H1 (cell line): ENCODE measurements at places on chromosomes 5 and 9. TPM values are rescaled to one million over a fixed set of nuclear protein-coding genes. Genes with fewer than 3 reads are reported as not detected.

The SPINK4 gene
- not detected in 2 replicates for total RNA-seq

The SLC46A2 gene
- total RNA-seq: not detected in 2 replicates

The FKBP15 gene
- 13.8 and 13.9 TPM in 2 replicates for total RNA-seq

The ARID3C gene
- not detected in 2 replicates for total RNA-seq

The LRRC19 gene
- not detected in 2 replicates for total RNA-seq

The ANKRD33B gene
- total RNA-seq: 20.5 and 20.6 TPM in 2 replicates

The GALNT12 gene
- 17.5 and 19.6 TPM in 2 replicates for total RNA-seq

DNA sequence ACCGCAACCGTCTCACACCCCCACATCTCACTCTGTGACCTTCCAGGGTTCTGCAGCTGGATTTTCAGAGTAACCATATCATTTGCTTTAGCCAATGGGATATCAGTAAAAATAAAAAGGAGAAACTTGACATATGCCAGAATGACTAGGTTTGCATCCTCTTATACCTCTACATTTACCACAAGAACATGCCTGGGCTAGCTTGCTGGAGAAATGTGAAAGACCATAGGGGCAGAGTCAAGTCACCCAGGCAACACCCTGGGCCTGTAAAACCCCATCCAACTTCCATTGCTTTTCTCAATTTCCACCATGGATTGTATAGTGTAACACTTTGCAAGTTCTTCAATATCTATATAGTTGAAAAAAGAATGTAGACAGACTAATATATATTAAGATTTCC, 731.1 kb downstream of the PTPRD start:
- no peak for DNase-seq

DNA sequence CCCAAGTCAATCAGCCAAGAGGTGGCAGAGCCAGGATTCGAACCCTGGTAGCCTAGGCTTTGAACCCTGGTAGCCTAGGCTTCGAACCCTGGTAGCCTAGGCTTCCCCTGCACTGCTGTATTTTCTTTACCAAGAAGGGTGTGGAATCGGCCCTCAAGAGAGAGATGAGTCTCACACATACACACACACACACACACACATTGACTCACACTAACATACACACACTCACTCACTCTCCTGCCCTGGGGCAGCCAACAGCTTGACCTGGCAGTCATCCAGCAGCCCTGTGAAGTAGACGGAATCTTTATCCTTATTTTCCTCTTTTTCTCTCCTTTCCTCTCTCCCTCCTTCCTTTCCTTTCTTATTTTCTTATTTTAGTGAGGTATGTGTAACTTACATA, 55.4 kb upstream of the RPL26L1 start:
- no peak for DNase-seq

DNA sequence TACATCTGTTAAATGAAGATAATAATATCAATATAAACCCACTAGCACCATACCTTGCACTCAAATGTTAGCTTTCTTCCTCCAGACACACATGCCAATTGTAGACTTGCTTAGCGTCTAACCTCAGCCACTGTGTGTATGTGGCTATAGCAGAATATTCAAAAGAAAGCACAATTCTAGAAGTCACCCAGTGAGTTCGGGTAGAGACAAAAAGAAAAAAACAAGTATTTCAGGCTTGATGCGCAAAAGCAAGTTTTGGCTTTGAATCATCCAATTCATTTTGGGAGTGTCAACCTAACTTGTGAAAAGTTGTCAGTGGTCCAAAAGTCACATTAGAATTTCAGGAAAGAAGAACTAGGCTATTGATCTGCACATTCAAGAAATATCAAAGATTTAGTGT, 167.4 kb downstream of the PRELID2 start:
- no peak for DNase-seq

DNA sequence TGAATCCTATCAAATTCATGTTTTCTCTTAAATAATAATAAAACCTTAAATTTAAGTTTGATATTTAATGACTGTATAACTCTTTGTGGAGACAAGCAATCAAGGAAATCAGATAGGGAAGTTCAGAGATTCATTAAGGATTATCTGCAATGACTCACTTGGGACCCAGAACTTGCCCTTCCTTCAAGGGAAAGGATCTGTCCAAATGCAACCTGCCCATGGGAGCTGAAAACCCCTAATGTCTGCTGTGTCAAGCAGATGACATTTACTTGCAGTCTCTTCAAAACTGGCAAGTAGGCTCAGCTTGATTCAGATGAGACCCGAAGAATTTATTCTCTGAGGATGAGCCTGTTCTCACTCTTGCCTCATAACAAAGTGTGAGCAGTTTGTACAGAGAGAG, 1577.6 kb downstream of the EFNA5 start:
- DNase-seq: no peak

DNA sequence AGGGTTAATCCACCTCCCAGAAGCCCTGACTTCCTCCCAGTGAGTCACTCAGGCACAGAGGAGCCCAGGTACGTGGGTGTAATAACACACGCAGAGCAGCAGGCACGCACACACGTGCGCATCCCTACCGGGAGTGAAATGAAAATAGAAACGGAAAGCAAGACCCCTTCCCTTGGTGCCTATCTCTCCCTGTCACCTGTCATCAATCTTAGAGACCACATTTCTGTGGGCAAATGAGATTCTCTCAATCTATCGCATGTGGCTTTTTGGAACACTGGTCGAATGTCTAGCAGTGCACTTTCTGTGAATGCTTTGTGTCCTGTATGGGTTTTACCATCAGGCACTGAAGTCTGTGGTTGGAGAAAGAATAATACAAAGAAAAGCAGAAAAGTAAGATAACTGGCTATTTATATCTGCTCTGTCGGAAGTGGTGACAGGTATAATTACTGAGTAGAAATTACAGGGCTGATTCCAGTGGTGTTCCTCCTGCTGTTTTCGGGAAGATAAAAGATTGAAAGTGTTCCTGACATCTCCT, 137.7 kb upstream of the GRIA1 start:
- no peak for DNase-seq

DNA sequence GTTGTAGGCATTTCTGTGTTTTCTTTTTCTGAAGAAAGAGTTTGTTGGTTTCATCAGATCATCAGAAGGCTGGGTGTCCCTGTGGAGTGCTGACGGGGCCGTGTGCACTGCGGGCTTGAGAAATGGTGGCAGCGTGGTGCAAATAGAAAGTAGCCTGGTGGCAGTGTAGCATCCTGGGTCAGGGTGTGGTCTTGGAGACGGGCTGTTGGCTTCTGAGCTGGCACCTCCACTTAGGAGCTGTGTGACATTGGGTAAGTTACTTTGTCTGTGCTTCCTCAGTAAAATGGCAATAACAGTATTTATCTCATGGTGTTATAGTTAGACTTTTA, 10.0 kb upstream of the NDST1 start:
- no peak for DNase-seq

DNA sequence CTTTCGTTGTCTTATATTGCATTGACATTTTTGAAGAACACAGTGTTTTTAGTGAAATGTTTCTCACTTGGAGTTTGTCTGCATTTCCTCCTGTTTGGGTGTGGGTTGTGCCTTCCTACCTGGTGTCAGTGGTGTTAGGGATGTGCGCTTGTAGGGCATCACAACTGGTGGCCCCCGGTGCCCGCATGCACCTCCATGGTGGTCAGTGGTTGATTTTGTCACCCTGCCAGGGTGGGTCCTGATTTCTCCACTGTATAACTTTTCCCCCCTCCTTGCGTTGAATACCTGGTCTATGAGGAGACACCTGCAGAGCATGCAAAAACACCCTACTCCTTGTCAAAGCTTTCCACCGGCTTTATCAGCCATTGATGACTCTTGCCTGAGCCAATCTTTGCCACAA, 132.9 kb downstream of the BARX1 start:
- no peak for DNase-seq

GRCh38 chr9:118088090-118088489, 383.9 kb downstream of the TLR4 start:
- no peak for DNase-seq

GRCh38 chr9:122218071-122218934, 10.5 kb downstream of the LHX6 start:
- no peak for DNase-seq

DNA sequence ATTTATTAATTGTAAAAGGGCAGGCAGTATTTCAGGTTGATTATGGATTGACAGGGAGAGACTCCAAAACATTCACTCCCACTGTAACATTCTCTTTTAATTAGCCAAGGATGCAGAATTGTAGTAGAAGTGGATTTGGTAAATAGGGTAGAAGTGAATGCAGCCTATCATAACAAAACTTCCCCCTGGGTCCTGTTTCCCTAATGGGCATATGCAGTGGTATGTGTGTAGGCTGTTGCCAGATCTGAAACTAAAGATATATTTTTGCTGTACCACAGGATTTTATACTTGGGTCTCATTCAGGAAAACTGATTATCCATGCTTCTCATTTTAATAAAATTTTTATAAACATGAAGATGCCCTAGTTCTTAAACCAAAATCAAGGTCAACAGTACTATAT, 351.2 kb downstream of the KDM4C start:
- DNase-seq: no peak

DNA sequence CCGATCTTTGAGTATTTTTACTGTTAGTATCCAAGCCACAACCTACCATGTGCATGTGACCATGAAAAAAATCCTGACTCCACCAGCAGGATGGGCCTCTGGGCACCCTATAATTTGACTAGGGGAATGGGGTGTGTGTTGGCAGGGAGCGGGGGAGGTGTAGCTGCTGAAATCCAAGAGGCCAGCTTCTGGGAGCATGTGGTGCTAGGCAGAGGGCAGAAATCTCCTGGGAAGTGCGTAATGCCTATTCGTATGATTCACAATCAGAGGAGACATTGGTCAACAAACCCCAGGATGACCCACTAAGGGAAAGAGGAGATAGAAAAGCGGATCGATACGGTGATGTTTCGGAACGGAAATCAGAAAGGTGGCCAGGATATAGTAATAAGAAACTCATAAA, 149.9 kb downstream of the ARSB start:
- DNase-seq: no peak

DNA sequence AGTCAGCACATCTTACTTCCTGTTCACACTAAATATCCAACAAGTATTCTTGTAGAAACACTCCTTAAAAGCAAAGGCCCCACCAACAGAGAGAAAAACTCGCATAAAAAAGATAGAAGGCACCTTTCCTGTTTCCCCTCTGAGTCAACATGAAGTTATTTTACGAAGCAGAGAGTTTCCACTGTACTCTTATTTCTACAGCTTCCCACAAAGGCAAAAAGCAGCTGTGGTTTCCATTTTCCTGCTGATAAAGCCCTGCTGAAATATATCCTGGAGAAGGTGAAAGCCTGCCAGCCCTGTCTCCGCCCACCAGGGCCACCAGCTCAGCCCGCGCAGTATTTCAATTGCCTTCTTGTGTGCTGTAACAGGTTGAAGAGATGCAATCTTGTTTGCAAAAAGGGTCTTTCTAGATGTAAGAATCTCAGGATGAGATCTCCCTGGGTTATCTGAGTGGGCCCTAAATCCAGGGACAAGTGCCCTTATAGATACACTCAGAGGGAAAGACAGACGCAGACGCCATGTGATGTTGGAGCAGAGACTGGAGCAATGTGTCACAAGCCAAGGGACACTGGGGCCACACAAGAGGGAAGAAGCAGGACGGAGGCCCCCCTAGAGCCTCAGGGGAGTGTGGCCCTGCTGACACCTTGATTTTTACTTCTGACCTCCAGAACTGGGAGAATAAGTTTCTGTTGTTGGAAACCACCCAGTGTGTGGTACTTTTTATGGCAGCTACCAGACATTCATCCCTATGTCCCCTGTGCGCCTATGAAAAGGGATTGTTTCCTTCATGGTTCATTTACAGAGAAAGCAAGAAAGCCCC, 19.9 kb downstream of the SEMA4D start:
- DNase-seq: no peak

DNA sequence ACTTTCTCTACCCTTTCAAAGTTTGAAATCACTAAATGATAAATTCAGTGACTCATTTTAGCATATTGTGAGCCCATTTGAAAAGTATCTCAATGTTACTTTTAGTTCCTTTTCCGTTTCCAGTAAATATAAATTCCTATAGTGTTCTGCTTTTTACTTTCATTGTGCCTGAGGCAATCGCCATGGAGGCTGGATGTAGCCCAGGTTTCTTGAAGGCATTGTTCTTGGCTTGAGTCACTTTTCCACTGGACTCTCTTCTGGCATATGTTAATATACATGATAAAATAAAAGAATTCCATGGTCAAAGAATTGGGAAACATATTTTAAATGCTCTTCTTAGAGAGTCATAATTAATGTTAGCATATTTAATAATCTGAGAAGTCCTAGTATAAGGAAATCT, 327.0 kb downstream of the IZUMO3 start:
- no peak for DNase-seq

DNA sequence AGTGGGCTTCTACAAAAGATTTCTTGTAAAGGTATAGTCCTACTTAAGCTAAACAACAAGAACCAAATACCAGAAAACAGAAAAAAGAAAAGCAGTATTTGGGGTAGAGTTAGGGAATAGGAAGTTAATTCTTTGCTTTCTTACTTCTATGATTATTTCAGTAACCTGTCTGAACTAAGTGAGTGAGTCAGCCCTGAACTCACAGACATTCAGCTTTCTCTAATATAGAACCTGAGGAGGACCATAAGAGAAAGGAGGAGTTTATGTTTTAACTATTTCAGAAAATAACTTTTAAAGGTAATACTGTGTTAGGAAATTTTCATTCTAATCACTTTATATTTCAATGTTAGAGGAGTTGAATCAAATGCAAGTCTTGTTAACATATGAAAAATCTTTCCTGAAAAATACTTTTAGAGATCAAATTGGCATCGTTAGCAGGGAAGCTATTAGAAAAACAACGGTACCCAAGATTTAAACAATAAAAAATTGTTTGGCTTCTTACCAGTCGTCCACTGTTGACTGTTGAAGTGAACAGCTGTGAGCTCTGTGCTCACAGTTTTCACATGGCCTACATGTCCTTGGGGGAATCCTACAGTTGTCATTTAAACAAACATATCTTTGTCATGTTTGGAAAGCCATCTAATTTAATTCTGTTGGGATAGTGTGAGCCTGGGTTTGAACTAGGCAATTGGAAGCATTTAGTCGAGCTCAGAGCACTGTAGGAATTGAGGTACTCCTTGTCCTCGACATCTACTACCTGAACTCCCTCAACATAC, 19.9 kb upstream of the ZFAND5 start:
- DNase-seq: no peak

DNA sequence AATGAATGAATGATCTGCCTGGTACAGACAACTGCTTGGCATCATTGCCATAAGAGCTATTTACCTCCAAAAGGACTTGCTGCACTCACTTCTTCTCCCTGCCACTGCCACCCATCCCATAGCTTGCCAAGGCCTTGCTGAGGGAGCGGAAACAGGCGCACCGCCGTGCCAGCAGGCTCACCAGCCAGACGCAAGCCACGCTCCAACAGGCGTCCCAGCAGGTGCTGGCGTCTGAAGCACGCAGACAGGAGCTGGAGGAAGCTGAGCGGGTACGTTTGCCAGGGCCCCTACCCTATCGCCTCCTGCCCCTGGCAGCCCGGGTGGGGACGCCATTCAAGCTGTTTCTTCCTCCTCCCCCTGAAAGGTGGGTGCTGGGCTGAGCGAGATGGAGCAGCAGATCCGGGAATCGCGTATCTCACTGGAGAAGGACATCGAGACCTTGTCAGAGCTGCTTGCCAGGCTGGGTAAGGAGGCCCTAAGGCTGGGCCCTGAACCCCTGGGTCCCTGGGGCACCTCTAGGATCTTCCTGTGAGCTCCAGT, 8.9 kb upstream of the AIF1L start:
- no peak for DNase-seq

GRCh38 chr5:118070041-118070440, 918.3 kb downstream of the DTWD2 start:
- no peak for DNase-seq

GRCh38 chr5:28710360-28710759, 1672.0 kb upstream of the CDH9 start:
- no peak for DNase-seq

GRCh38 chr9:36319806-36320205, 61.6 kb upstream of the GNE start:
- no peak for DNase-seq

- DNase-seq: no peak
Measured at GRCh38 chr9:91004484-91004883, 202.9 kb downstream of the SYK start.
